ENCODE measurements at places on chromosomes 3 and 15.

DNA sequence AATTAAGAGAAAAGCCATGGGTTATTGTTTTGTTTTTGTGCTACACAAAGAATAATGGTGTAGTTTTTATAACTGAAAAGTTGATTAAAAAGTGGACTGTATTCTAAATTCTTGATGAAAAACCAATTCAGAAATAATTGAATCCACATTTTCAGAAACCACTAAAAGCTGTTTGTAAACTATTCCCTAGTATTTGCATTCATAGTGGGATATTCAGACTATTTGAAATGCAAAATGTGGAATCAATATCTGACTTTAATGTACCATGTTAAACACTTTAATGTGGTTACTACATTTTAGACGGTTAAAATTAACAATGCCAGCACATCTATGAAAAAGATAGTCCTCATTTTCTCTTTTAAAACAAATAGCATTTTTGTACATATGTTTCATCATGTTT is 104.6 kb downstream of the ZIC4 start:
- H3K36me3 ChIP-seq, result no peaks in the 10 kb centered on the region
- H3K27me3 ChIP-seq, result no peaks in the 10 kb centered on the region
- H3K4me1 ChIP-seq, result no peaks in the 10 kb centered on the region
- no peak overlapping the region for H3K27ac ChIP-seq
- DNase-seq, result no peak

DNA sequence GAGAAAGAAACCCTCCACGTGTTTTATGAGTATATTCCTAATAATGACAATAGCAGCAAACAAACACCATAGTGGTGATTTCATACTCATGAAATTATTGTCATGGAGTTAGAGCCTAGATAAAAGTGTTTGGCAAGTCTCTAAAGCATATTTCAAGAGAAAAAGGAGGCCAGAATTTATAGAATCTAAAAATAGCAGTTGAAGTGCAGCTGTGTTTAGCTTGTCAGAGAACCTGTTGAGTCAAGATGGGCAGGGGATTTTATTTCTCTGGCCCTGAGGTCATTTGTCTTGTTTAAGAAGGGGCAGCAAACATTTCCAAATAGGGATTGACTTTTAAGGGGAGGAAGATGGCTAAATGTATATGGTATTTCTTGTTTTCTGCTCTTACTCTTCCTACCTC is 279.6 kb upstream of the CTDSPL start:
- DNase-seq, result no peak
- peaks cover 5% of the 10 kb centered on the region for H3K27me3 ChIP-seq
- H3K27ac ChIP-seq, result no peak overlapping the region
- no peaks in the 10 kb centered on the region for H3K4me1 ChIP-seq
- no peak overlapping the region for H3K4me3 ChIP-seq

- H3K4me3 ChIP-seq, result no peak overlapping the region
- peaks cover 36% of the 10 kb centered on the region for H3K36me3 ChIP-seq
- no peaks in the 10 kb centered on the region for H3K27me3 ChIP-seq
- DNase-seq, result no peak
Observed at GRCh38 chr15:57251308-57251707, 125.0 kb upstream of the CGNL1 start.

GRCh38 chr3:30167541-30168011 is 438.8 kb upstream of the TGFBR2 start:
- H3K4me3 ChIP-seq, result no peak overlapping the region
- H3K27ac ChIP-seq, result no peak overlapping the region
- no peak for DNase-seq
- H3K36me3 ChIP-seq, result no peaks in the 10 kb centered on the region

- H3K36me3 ChIP-seq, result no peaks in the 10 kb centered on the region
- no peak for DNase-seq
- no peaks in the 10 kb centered on the region for H3K4me1 ChIP-seq
- no peak overlapping the region for H3K4me3 ChIP-seq
- no peak overlapping the region for H3K27ac ChIP-seq
Observed at GRCh38 chr3:138049157-138049919, 39.4 kb downstream of the CLDN18 start.
